ENCODE measurements at places on chromosomes 3 and 15.

DNA sequence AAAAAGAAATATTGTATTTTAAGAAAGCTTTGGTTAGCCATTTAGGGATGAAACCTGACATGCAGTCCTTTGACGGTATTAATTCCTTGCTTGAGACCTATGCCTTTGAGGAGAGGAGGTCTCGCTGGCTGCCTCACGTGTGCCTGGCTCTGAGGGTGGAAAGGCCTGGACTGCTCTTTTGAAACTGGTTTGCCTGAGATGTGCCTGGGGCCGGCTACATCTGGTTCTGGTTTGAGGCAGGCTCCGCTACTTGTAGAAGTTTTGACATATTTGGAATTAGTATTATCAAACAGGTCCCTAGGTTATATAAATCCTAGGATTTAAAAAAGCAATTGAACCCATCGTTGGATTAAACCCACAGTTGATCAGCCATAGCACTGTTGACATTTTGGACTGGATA lies 6.5 kb downstream of the NISCH start:
- no peak for DNase-seq

GRCh38 chr3:9778143-9779074 lies 8.7 kb upstream of the CAMK1 start:
- DNase-seq, result peak; percentile 23

GRCh38 chr3:130843441-130843840 lies 50.4 kb upstream of the ATP2C1 start:
- DNase-seq, result no peak

DNA sequence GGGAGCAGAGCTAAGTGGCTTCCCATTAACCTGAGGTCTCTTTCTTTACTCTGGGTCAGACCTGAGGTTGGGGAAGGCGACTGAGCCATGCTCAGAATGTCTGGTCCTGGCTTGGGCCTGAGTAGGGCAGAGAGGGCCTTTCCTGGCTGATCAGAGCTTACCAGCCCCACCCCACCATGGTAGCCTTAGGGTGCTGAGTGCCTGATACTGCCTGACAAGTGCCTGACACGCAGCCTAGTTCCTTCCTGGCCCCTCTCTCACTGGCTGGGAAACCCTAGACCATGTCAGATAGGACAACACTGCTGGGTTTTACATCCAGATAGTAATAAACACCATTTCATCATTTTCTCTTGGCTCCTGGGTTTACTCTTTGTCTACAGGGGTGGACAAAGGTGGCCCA lies 25.8 kb upstream of the DOCK3 start:
- no peak for DNase-seq

DNA sequence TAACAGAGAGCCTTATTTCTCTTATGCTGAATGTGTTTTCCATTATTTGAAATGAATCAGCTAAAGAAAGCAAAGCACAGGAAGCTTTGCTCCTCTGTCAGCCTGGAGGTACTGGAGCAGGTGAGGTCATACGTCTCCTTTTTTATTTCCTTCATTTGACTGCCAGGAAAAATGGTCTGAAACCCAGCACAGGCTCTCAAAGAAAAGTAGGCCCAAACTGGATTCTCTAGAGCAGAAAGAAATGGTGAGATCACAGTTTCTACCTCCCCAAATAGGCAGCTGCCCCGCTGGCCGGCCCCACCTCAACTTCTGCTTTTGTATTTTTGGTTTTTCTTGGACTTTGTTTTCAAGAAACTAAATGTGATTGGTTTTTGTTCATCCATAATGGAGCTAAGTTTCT lies 95.1 kb downstream of the RPL39L start:
- no peak for DNase-seq

DNA sequence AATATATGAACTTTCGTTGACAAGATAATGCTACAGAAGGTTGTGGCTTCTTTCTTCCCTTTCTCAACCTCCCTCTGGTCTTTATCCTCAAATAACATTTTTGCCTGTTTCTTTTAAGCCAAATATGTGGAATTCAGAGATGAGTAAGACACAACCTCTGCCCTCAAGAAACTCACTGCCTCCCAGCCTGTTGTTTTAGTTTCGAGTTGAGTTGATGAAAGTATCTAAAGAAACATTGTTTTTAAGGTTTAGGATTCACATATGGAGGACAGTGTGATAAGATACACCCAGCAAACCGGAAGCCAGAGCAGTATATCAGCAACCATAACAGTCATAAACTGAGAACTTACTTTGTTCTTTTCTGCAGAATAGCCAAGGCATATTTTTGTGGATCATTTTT lies 218.6 kb downstream of the THSD4 start:
- peak; percentile 20 for DNase-seq

- no peak for DNase-seq
Measured at GRCh38 chr3:5187920-5188418, 462 bp downstream of the EDEM1 start.

GRCh38 chr3:2303566-2303965 lies 204.9 kb downstream of the CNTN4 start:
- DNase-seq, result no peak

GRCh38 chr3:11592445-11593298 lies 51.0 kb downstream of the VGLL4 start:
- no peak for DNase-seq

DNA sequence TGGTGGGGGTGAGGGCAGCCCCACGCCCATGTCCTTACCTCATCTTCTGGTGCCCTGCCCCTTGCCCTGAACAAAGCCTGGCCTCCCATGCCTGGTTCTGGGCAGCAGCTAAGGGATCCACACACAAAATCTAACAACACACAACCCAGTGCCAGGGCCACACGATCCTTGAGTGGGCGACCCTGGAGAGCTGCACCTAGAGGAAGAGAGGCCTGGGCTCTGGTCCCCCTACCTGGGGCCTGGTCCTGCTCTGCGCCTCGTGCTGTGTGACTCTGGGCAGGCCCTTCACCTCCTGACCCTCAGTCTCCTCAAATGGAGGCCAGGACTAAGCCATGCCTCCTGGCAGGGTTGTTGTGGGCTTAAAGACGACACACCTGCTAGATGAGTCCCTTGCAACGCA lies 20.0 kb upstream of the C3orf22 start:
- DNase-seq, result no peak

DNA sequence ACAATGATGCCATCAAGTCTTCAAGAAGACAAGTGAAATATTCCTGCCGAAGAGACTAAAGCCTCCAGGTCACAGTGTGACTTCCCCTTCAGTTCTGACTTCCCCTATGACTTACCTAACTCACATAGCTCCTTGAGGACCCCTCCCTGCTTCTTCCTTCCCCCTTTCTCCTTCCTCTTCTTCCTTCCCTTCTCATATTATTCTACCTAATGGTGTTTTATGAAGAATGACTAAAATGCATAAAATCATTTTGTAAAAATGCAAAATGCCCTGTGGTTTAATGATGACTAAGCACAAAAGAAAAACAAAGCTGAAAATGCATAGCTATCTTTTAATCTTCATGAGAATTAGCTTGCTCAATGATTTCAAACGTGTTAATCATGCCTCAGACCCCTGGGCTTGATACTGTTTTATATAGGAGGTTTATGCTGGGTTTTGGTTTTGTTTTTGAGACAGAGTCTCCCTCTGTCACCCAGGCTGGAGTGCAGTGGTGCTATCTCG lies 26.1 kb upstream of the TM4SF4 start:
- DNase-seq, result peak; percentile 69

DNA sequence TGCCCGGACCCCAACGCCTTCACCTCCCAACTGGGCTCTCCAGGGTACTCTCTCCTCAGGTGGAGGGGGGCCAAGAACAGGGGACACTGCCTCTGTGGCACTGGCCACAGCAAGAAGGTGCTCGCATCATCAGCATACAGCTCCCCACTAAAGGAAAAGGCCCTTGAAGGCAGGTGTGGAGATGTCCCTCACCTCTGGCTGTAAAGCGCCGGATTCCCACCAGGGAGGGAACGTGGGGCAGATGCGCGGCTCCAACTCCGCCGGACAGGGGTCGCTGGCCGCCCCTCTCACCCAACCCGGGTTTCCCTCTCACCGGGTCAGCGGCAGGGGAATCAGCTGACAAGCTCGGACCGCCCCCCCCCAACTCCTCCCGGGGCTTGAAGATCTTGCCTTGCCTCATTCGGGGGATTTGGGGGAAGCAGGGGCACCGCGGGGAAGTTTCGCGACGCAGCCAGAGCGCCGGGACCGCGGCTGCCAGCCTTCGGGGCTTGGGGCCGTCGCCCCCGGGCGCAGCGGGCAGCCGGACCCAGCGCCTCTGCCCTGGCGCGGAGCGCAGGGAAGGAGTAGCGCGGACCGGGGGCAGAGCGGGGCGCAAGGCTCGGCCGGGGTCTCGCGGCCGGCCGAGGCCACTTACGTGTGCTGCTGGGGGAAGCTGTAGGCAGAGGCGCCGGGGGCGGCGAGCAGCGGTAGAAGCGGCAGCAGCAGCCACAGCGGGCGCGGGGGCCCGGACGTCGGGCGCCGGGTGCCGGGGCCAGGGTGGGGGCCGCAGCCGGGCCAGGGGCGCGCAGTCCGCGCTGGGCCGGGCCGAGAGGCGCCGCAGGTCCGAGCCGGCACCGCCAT lies 630 bp downstream of the CACNA2D2 start:
- DNase-seq, result no peak

DNA sequence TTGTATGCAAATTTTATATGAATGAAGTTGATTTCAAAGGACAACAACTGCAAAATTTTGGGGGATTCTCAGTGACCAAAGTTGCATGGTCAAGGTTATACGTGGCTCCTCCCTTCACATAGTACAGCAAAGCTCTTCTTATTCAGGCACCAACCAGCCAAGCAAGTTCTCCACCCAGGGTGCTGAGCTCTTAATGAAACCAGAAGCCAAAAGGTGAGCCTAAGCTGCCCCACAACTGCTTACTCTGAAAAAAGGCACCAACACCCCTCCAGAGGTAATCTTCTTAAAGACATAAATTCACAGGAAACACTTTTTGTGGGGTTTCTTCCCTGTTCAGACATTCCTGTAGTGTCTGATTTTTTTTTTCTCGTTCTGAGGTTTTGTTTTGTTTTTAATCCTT lies 106.1 kb upstream of the GMNC start:
- no peak for DNase-seq

- DNase-seq, result no peak
Measured at GRCh38 chr15:35934383-35935049, 388.6 kb upstream of the DPH6 start.

- no peak for DNase-seq
Measured at GRCh38 chr15:92402751-92403150, 9.1 kb downstream of the ST8SIA2 start.

DNA sequence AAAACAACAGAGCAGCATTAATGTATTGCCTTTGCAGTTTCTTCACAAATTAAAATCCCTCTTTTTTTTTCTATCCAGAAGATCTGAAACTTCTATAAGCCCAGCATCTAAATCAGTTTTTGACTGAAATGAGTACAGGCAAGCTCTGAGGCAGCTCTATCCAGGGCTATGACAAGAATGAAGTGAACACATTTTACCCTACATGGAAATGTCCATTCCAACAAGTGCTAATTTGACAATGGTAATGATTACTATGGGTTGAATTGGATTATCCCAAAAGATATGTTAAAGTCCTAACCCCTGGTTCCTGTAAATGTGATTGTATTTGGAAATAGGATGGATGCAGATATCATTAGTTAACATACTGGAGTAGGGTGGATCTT lies 115.7 kb downstream of the RPL22L1 start:
- DNase-seq, result no peak

GRCh38 chr3:55147856-55148720 lies 220.2 kb upstream of the LRTM1 start:
- no peak for DNase-seq

GRCh38 chr3:124611520-124611919 lies 118.7 kb upstream of the UMPS start:
- DNase-seq, result no peak

DNA sequence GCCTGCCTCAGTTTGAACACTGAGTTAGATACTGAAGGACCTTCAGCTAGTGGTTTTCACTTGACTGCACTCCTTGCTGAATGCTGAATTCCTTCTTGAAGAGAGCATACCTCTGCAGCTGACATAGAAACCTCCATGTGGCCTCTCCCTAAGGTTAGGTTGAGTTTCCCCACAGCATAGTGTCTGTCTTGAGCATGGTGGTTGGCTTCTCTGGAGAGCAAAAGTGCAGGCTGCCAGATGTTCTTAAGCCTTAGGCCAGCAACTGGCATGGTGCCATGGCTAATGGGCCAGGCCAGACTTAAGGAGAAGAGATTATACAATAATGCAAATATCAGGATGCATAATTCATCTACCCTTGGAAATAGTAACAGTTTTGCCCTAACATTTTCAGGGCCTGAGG lies 545.6 kb upstream of the ZNF385D start:
- no peak for DNase-seq

DNA sequence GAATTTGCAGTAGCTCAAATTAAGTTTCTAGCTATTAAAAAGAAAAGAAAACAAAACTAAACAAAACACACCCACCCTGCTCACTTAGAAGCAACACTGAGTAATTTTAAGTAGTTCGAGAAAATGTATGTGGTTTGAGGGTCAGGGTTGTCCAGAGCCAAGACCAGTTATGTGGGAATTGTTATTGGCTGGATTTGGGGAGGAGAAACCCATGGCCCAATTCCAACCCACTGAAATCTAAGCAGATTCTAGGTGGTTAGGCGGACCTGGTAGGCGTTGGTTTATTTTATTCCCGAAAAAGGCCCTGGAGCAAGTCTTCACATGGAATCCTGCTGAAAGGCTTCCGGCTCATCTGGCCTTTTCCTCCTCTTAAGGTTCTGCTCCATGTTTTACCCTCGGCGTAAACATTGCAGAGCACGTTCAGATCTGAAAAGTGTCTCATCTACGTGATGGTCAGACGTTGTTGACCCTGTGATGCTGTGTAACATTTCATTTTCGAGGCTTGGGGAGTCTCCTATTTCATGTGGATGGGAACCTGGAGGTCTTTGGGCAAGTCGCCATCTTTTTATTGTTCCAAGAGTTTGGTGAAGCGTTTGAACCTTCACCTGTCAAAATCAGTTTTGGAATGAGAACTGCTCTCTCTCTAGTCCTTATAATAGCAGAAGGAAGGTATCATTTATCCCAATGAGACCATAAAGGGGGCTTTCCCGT lies 64.0 kb downstream of the FLNB start:
- DNase-seq, result no peak

DNA sequence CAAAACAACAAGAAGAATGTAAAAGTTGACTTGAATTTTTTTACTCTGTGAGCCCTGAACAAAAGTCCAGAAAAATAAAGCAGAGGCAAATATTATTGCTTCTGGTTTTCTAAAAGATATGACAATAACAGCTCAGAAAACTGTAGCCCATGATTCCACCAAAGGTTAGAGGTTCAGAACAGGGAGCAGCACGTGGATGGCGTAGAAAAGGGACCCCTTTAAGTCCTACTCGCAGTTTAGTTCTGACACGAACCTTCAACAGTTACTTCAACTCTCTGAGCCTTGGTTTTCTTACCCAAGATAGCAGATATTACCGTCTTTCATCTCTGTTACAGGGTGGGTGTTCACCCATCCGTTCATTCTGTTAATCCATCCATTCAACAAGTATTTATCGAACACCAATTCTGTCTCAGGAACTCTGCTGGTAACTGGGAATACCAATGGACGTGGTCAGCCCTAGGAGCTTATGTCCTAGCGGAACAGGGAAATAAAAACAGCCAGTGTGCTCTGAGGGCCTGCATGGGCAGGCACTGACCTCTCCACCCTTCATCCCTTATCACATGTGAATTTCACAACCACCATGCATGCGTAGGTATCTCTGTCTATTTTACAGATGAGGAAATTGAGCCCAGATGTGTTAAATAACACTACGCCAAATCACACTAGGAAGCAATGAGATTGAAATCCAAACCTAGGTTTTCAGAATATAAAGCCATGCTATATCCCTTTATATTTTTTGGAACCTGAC lies 274.2 kb upstream of the ICE2 start:
- no peak for DNase-seq

All from HS-5 (cell line).